ENCODE measurements at places on chromosomes 5 and 9.

DNA sequence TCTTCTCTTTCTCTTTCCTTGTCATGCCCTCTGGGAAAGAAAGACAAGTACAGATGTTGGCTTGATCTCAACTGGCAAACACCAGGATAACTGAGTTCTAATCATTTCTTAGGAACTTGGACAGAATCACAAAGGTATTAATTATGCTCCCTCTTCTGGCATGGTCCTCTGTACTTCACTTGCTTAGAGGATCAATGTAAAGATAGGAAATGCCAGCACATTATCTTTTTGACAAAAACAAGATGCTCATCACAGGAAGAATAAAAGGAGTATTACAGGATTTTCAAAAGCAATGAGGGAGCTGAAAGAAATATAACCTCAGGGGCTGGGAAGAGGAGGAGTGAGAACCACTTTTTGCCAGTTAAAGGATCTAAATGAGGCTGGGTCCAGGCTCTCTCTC lies 70.6 kb downstream of the LHFPL2 start:
- no peak for DNase-seq

DNA sequence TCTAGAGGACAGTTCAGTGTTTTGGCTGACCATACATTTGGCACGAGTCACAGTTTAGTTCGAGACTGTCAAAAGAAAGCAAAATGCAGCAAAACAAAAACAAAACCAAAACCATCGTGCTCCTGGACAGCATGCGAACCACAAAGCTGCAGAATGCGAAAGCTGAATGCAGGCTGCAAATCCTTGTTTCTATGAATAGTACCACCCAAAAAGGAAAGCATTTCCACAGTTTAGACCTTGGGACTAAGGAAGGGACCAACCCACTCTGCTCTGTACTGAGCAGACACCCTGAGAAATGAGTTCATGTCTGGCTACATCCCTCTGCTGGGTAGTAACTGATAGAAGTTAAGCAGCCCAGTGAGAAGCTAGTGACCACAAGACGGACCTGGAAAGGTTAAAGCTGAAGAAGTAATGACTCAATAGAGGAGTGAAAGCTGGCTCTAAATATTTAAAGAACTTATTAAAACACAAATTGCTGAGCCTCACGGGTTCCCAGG lies 3.9 kb downstream of the GCNT4 start:
- no peak for DNase-seq

GRCh38 chr9:268616-269015 lies 54.0 kb downstream of the DOCK8 start:
- DNase-seq = no peak

- no peak for DNase-seq
These were observed 1.7 kb upstream of the PSAT1 start for GRCh38 chr9:78295177-78295575.

GRCh38 chr5:173477345-173478040 lies 139.0 kb downstream of the BOD1 start:
- DNase-seq = no peak

GRCh38 chr5:172096207-172096940 lies 89.9 kb upstream of the FBXW11 start:
- DNase-seq = no peak

DNA sequence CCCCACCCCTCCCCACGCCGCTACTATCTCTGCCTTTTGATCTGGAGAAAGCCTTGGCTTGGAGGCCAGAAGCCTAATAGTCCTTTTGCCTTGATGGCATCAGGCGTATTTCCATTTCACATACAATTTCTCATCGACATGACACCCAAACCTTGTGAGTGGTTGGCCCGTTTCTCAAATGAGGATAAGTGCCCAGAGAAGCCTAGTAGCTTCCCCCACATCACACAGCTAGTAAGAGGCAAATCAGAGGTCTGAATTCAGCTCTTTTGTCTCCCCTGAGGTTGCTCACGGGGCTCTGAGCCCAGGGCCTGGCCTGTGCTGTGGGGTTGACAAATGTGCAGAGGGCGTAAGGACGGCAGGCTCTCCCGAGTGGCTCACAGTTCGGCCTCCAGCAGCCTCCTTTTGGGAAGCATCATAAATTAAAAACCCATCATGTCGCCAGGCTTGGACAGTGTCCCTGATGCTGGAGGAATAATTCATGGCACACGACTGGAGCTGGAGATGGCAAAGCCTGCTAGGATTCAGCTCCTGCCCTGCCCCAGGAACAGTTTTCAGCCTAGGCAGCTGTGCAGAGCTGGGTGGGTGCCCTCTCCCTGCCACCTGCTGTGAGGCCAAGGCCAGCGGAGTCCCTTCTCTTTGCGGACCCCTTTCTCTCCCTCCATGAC lies 263.8 kb downstream of the NSG2 start:
- DNase-seq = no peak

GRCh38 chr5:13648822-13649221 lies 295.7 kb downstream of the DNAH5 start:
- no peak for DNase-seq

Measured in activated CD4-positive, alpha-beta T cell treated with anti-CD3 and anti-CD28 coated beads for 24 hours (primary cell).